ENCODE measurements at places on chromosomes 12 and 14.

- no peak for DNase-seq
These were observed 35.2 kb downstream of the ASCL1 start for GRCh38 chr12:102992720-102993119.

DNA sequence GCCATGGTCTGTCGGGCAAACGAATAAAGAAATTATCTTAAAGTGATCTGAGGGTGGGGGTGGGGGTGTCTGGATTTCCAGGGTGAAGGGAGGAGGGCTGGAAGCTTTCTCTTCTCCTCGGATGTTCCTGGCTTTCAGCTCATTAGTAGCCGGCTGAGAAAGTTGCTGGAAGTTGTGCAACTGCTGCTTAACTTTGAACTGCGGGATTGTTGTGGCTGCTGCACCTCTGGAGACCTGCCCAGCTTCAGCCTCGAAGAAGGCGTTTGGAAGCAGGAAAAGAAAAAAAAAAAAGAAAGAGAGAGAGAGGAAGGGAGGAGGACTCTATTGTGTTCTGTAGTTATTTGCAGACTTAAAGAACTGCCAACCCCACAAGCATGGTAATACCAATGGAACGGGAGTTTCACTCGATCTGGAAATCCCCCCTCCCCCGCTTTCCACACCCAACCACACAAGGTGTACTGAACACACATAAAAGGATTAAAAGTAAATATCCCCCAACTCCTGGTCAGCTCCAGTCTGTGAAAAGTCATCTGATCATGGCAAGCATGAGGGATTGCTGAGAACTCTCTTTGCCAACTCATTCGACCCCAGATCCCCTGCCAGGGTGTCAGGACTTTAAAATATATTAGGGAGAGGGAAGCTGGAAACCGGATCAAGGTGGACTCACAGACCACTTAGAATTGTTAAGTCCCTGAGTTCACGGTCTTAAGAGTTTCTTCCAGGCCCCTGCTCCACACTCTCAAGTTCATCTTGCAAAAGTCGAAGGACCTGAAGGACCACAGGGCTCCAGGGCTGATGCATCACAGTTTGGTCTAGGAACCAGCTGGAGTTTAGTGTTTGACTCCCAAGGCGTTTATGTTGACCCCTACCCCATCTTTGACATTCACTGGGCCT, at the start of gene RASSF9:
TSS of gene RASSF9 (minus strand) at position 213 of the 894 bp plus-strand sequence. CDS start at position 5, 208 bp downstream.
- no peak for DNase-seq

DNA sequence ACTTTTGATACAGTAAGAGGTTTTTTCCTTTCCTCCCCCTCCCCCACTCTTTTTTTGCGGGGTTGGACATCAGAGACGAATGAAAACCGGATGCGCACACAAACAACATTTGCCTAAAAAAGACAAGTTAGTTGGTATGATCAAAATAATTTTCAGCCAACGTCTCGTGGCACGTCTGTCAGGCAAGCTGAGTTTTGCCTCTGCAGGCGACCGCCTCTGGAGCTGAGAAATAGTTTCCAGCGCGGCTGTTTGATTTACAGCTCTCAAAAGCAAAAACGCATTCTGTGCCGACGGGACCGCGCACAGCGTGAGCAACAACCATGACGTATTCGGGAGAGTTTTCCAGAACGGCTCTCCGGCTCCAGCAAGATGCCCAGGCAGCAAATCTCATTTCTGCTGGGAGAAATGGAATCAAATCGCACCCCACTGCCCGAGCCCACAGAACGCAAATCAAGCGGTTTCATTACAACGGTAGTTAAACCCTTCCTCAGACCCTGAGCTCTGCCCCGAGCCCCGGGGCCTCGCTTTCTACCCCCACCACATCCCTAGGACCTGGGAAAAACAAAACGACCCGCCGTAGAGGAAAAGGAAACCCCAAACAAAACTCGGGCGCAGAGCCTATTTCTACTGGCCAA, 14.2 kb upstream of the CALM1 start:
- peak; percentile 70 for DNase-seq

DNA sequence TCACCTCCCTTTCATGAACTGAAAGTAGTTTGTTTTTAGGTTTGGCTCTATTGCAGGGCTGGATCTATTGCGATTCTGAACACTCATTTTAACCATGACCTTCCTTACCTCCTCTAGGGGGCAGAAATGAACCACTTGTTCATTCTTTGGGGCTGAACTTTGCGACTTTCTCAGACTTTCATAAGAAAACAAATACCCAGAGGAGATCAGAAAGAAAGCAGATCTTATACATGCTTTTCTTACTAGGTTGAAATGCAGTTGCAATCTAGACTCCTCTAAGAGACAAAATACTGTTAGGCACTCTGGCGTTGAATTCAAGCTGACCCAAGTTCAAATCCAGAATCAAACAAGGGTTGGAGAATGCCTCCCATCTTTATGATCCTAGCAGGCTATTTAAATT, 32.6 kb upstream of the PLEKHG3 start:
- peak; percentile 50 for DNase-seq

Data from thymus (tissue), 14 donors.